Activated CD4-positive, alpha-beta memory T cell treated with anti-CD3 and anti-CD28 coated beads, Interleukin-2, amount 10 ng/mL, durations not matched to agents 7 days and 5 days (primary cell): ENCODE measurements at places on chromosomes 1 and 21. TPM values are rescaled to one million over a fixed set of nuclear protein-coding genes. Genes with fewer than 3 reads are reported as not detected.

DNA sequence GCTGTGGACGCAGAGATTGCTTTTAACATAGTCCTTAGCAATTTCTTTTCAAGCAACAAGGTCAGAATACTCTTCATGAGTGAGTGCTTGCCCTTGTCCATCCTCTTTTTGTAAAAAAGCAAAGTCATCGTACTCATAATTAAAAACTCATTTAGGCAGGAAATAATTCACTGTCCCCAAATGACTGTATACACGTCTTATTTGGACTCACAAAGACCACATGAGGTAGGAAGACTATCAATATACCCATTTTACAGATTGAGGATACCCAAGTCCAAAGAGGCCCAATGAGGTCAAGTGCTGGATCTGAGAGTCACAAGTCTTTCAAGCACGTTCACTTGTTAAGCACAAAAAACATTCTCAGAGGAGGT is 13.2 kb downstream of the ITPKB start:
- no peak for DNase-seq

DNA sequence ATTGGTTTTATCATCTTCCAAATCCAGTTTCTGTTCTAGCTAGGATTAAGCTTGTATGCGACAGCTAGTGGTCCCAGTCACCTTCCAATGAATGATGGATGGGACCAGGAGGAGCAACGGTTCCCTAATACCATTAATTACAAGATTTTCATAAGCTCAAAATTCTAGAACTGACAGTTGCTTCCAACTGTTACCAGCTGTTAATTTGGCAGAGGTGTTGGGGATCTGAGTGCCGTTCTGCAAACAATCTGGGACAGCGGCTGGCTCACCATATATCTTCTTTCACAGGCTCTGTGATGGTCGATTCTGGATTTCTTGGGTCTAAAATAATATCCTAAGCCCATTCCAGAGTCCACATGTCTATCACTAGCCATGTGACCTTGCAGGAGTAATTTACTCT is 34.5 kb upstream of the RALGPS2 start:
- DNase-seq, result no peak

The ATP1A2 gene
- total RNA-seq, result not detected

The CASQ2 gene
- not detected for total RNA-seq

GRCh38 chr1:246492611-246493245 is 14.4 kb downstream of the SMYD3 start:
- peak; percentile 42 for DNase-seq

DNA sequence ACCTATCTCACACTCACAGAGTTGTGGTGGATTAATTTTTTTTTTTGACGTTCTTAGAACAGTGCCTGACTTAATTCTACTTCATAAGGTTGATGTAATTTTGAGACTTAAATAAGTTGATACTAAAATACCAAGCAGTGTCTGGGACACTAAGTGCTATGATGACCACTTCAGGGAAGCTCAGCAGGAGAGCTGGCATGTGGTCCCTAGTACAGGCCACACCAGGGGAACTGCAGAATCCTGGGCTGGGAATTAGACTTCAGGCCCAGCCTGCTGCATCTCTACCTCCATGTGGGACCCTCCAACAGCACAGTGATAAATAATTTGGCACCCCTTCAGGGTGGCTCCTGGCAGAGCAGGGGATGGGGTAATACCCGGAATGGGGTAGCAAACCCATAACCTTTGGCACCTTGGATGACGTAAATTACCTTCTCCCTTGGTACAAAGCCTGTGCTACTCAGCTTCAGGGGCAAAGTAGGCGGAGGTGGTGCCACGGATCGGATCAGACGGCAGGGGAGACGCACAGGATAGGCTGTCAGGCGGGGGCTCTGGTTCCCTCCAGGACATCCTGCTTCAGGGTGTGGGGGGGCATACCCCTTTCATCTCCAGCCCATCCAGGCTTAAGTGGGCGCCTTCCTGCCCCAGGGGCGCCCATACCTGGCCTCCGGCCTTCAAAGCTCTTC is 4.8 kb downstream of the MFSD2A start:
- DNase-seq, result no peak

The OR2M3 gene
- not detected for total RNA-seq

GRCh38 chr21:42459546-42460215 is 36.3 kb downstream of the RSPH1 start:
- DNase-seq, result no peak
